ENCODE measurements at places on chromosomes 16 and 17. TPM values are rescaled to one million over a fixed set of nuclear protein-coding genes. Genes with fewer than 3 reads are reported as not detected.
A peak's percentile ranks its signal among the peaks of the same experiment; 100 is the strongest.

The KRT9 gene
- not detected for polyA plus RNA-seq

DNA sequence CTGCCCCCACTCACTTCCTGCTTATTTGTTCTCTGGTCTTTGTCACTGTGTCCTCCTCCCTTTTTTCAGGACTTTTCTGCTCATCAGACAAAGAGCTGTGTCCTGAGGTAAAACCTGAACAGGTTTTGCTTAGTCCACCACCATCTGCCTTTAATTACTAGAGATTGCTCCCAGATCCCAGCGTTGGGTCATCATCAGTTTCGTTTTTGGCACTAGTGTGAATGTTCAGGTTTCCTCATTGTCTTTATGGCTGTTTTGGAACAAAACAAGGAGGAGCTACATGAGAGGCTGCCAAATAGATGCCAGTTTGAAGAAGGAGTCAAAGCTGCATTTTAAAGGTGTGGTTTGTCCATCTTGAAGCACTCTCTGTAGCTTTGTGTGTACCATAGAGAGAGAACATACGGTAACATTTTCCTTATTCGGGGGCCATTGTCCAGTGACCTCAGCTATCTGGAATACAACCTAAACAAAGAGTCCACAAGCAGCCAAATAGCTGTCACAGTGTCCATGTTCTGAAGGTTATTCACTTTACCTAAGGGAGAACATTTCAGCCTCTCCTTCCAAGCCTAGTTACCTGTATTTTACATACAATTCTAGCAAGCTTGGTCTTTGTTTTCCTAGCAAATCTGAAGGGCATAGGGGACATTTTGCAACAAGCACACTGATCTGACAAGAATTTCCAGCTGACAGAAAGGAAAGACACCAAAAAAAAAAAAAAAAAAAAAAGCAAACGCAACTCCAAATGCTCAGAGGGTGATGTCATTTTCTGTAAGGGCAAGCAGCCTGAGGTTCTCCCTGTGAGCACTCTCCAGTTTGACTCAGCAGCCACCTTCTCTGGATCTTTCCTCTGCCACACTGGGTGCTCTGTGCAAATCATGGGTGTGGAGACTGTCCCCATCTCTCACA lies 196.1 kb downstream of the NTN1 start:
- H3K4me1 ChIP-seq, result no peaks in the 10 kb centered on the region
- no peaks in the 10 kb centered on the region for H3K36me3 ChIP-seq
- H3K27me3 ChIP-seq, result no peaks in the 10 kb centered on the region
- H3K4me3 ChIP-seq, result no peak overlapping the region

- no peaks in the 10 kb centered on the region for H3K27me3 ChIP-seq
- H3K4me3 ChIP-seq, result no peak overlapping the region
- no peak for DNase-seq
- H3K36me3 ChIP-seq, result no peaks in the 10 kb centered on the region
- H3K27ac ChIP-seq, result no peak overlapping the region
- no peaks in the 10 kb centered on the region for H3K4me1 ChIP-seq
Measured at GRCh38 chr16:58338205-58338604, 43.4 kb upstream of the PRSS54 start.

The PPP4C gene
- polyA plus RNA-seq, result 97.9 TPM

The DRC3 gene
- polyA plus RNA-seq, result 5.7 TPM

The BORCS6 gene
- 6.3 TPM for polyA plus RNA-seq

DNA sequence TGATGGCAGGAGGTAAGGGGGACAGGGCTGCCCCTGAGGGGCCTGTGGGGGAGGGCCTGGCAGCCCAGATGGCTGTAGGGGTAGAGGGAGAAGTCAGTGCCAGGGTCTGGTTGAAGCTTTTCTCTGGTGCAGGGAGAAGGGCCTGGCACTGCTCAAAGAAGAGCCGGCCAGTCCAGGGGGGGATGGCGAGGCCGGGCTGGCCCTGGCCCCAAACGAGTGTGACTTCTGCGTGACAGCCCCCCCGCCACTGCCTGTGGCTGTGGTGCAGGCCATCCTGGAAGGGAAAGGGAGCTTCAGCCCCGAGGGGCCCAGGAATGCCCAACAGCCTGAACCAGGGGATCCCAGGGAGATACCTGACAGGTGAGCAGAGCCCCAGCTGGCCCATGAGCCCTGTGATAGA lies 2.8 kb upstream of the NOL3 start:
- H3K36me3 ChIP-seq, result no peaks in the 10 kb centered on the region
- DNase-seq, result no peak
- peaks cover 41% of the 10 kb centered on the region for H3K4me1 ChIP-seq
- peaks cover 97% of the 10 kb centered on the region for H3K27me3 ChIP-seq
- H3K27ac ChIP-seq, result no peak overlapping the region
- no peak overlapping the region for H3K4me3 ChIP-seq

The FBXL19 gene
- 17.6 TPM for polyA plus RNA-seq

- no peaks in the 10 kb centered on the region for H3K36me3 ChIP-seq
- no peaks in the 10 kb centered on the region for H3K4me1 ChIP-seq
- H3K27me3 ChIP-seq, result peaks cover 5% of the 10 kb centered on the region
- no peak overlapping the region for H3K4me3 ChIP-seq
Measured at GRCh38 chr16:84911486-84912216, 91.9 kb downstream of the CRISPLD2 start.

GRCh38 chr16:9053006-9053601 lies 38.3 kb upstream of the HAPSTR1 start:
- H3K4me1 ChIP-seq, result peaks cover 3% of the 10 kb centered on the region
- H3K27me3 ChIP-seq, result no peaks in the 10 kb centered on the region
- H3K27ac ChIP-seq, result no peak overlapping the region
- H3K4me3 ChIP-seq, result no peak overlapping the region
- peak; percentile 24 for DNase-seq
